ENCODE measurements at places on chromosomes 1 and 21.

DNA sequence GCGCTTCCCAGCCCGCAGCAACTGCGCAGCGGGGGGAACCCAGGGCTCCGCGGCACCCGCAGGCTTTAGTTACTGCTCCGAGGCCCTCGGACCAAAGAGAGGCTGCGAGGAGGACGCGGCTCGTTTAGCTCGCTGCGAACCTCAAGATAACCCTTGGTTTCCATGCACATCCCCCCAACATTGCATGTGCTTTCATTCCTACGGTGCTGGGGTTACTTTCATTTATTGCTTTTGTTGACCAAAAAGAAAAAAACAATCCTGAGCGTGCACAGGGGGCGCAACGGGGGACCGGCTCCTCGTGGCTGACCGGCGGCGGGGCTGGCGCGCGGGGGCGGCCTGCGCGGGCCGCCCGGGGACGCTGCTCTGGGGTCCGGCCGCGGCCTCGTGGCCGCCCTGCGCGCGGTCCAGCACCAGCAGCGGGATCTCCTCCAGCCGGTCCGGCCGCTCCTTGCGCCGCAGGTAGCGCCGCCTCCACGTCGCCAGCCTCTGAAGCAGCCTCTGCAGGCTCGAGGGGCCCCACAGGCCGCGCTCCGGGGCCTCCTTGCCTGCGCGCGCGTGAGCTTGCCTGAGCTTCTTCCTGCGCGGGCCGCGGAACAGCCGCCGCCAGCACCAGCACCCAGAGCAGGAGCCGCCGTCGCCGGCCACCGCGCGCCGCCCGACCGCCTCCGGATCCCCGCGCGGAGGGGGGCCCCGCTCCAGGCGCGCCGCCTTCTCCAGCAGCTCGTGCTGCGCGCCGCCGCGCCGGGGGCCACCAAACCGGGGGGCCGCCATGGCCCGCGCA, 77.4 kb downstream of the DESI2 start:
- no peak for DNase-seq

DNA sequence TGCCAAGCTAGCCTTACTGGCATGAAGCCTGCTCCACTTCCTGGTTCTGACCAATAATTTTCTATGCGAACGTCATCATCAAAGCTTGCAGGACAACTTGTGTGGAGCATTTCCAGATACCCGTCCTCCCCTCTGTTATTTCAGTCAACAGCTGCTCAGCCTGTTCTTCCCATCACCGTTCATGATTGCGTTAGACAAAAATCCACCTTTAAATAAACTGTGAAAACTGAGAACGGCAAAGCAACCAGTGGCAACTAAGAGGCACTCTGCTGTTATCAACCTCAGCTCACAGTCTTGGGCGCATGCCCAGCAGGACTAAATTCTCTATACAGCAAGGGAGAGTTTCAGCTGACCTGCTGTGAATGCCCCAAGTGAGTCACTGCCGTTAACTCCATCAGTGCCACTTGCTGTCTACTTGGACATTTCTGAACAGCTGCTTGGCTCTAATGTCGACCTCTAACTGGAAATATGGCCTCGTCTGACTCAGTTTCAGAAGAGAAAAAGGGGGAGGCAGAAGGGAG, 207.4 kb upstream of the RUNX1 start:
- DNase-seq, result peak; percentile 94

- DNase-seq, result no peak
These were observed 159.3 kb upstream of the ADAMTS5 start for GRCh38 chr21:27126140-27126539.

- no peak for DNase-seq
These were observed 5.7 kb upstream of the FTCD start for GRCh38 chr21:46160907-46161632.

DNA sequence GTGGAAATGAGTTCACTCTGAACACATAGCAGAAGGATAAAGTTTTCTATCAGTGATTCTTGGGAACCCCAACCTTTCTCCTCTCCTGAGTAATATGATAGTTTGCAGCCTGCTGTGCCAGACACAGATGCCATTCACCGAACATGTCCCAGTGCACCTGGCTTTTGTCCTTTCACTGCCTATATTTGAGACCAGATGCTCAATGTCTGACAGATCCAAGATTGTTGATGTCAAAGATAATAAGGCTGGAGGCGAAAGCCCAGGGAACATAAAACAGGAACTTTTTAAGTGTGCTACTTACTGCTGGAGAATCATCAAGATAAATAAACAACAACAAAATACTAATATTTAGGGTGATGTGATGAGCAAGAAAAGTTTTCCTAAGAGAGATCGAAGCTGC, 139.3 kb downstream of the TIAM1 start:
- DNase-seq, result no peak

- DNase-seq, result no peak
These were observed 9.1 kb downstream of the YBEY start for GRCh38 chr21:46295177-46295770.

DNA sequence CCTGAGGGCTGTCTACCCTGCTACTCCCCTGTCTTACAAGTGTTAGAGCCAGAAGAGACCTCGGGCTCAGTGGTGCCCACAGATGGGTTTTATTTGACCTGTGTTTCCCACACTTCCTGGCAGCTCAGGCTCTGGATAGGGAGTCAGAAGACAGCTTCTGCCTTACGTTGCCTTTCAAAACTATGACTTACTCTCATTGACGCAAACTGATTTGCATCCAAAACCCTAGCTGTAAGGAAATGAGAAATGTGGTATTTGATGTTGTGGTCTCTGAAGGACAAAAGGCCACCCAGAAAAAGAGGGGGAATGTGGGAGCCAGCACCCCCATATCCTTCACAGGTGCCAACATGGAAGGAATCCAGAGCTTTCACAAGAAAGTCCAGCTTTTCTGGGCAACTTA, 180.2 kb downstream of the ATG4C start:
- no peak for DNase-seq
